ENCODE measurements at places on chromosomes 12 and 14. TPM values are rescaled to one million over a fixed set of nuclear protein-coding genes. Genes with fewer than 3 reads are reported as not detected.
A peak's percentile ranks its signal among the peaks of the same experiment; 100 is the strongest.

DNA sequence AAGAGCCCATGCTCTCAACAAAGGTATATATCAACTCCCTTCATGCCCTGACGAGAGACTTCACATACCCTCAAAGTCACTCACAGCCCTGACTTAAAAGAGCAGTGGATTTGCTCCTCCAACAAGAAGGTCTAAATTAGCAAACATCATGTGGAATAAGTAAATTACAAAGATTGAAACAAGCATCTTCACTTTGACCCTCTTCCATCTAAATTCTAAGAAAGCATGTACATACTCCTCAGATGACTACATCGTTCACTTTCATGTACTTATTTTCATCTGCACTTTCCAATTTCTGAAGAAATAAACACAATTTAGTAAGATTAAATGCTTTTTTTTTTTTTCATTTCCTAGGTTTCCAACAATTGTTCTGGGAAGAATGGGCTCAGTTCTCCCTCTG lies 38.6 kb upstream of the KRR1 start:
- no peak for DNase-seq

DNA sequence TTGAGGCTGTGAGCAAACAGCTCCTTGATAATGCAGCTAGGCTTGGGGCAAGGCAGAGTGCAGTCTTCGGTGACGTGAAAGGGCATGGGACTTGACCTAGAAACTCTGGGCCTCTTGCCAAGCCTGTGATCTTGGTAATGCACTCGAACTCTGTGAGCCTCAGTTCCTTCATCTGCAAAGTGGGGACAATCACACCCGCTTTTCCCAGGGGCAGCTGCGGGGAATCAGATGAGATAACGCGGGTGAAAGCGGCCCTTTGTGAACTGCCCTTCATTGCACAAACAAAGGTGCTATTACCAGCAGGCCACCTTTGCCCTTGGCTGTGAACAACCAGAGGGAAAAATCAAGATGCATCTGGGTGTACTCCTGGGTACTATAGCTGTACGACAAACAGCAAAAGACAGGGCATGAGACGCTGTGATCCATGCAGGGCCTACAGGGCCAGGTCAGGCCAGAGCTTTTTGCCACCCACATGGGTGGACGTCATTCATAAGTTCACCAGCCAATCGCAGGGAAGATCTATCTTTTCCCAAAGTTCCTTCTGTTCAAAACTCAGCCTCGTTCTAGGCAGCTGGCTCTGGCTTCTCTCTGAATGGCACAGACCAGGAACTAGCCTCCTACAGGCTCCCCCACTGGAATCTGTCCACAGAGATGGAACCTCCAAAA lies 3.2 kb downstream of the MSI1 start:
- no peak for DNase-seq

NKX2-1 gene
- not detected for total RNA-seq

- no peak for DNase-seq
Measured at GRCh38 chr14:21070610-21071224, 613 bp downstream of the ARHGEF40 start.

GLS2 gene
- 0.31 TPM for total RNA-seq

CCDC175 gene
- total RNA-seq: not detected

DNA sequence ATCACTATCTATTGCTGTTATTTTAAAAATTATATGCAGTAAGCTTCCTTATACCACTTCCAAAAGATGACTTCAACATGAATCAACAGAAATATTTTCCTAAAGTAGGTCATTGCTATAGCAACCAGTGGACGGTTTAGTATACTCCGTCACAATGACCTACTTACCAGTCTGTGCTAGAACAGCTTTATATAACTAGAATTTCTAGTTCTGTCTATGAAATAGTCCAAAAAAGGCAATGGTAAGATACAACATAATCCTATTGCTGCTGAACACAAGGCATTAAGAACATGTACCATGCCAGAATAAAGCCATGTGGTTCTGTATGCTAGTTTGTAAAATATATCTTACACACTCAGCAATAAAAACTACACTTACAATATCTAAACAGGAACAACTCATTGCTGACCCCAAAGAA lies 40.7 kb upstream of the MTERF2 start:
- no peak for DNase-seq

SRRM4 gene
- not detected for total RNA-seq

GRCh38 chr12:26106347-26106746 lies 18.5 kb downstream of the BHLHE41 start:
- DNase-seq: no peak

- DNase-seq: peak; percentile 19
Measured at GRCh38 chr12:4118017-4118510, 155.5 kb upstream of the CCND2 start.

- no peak for DNase-seq
Measured at GRCh38 chr12:105892362-105892910, 246.3 kb downstream of the NUAK1 start.

DNA sequence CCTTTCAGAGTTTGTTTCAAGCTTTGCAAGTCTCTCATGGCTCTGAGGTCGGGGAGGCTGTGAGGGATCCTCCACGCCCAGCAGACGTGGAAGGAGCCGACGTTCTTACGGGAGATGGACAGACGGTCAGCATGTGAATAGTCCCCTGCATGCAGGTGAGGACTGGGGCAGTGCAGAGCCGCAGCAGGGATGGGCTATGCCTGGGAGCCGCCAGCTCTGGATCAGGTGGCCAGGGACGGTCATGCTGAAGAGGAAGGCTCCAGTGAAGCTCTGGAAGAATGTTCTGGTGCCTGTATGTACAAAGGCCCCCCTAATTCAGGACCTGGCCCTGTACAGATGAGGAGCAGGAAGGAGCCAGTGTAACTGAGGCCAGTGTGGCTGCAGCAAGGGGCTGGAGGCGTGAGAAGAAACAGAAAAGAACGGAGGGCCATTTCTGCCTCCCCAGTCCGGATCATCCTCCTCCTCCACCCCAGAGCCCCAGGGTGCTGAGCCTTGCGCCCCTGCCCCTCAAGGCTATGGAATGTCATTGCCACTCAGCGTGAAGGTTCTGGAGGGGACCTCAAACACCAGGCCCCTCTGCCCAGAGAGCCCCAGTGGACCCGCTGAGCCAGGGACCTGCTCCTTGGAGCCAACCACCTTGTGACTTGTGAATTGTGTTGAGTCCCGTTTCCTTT lies 96.8 kb upstream of the DIO3 start:
- DNase-seq: peak; percentile 78

DNA sequence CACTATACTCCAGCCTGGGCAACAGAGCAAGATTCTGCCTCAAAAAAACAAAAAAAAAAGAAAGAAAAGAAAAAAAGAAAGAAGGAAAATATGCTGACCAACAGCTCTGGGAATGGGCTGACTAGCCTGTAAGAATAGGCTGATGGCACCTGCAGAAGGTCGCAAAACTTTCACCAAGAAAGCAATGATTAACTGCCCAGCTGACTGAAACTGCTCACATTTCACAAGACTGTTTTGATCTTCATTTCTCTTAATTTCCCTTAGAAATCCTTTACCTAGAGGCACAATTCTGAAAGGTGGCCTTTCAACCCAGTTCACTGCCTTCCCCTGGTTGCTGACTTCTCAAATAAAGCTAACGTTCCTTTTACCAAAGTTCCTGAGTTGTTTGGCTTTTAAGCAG lies 12.4 kb downstream of the BEST3 start:
- no peak for DNase-seq

GRCh38 chr12:6376870-6377666 lies 1.7 kb upstream of the SCNN1A start:
- no peak for DNase-seq

TAS2R9 gene
- total RNA-seq: not detected

- DNase-seq: no peak
Measured at GRCh38 chr12:66296176-66296683, 6.1 kb upstream of the HELB start.

WDHD1 gene
- total RNA-seq: 8.0 TPM
